IMR-90 (cell line): ENCODE measurements at places on chromosomes 7 and 10. TPM values are rescaled to one million over a fixed set of nuclear protein-coding genes. Genes with fewer than 3 reads are reported as not detected.
A peak's percentile ranks its signal among the peaks of the same experiment; 100 is the strongest.

- no peaks in the 10 kb centered on the region for H3K36me3 ChIP-seq
- no peak for DNase-seq
- H3K4me3 ChIP-seq, result no peak overlapping the region
- H3K27ac ChIP-seq, result no peak overlapping the region
These were observed 14.0 kb upstream of the KPNA7 start for GRCh38 chr7:99221866-99222265.

- DNase-seq, result no peak
- no peaks in the 10 kb centered on the region for H3K4me1 ChIP-seq
- H3K4me3 ChIP-seq, result no peak overlapping the region
- no peaks in the 10 kb centered on the region for H3K36me3 ChIP-seq
These were observed 339.0 kb upstream of the ZMIZ1 start for GRCh38 chr10:78729800-78730199.

GRCh38 chr10:49040601-49041000, 74.7 kb downstream of the VSTM4 start:
- H3K27me3 ChIP-seq, result no peaks in the 10 kb centered on the region
- no peak overlapping the region for H3K4me3 ChIP-seq
- no peak overlapping the region for H3K27ac ChIP-seq
- no peaks in the 10 kb centered on the region for H3K4me1 ChIP-seq

GRCh38 chr7:10412422-10413019, 561.2 kb upstream of the PHF14 start:
- no peaks in the 10 kb centered on the region for H3K27me3 ChIP-seq
- H3K4me3 ChIP-seq, result no peak overlapping the region
- peak; percentile 1 for DNase-seq
- H3K4me1 ChIP-seq, result no peaks in the 10 kb centered on the region
- no peaks in the 10 kb centered on the region for H3K36me3 ChIP-seq

- H3K27ac ChIP-seq, result peak overlapping the region; percentile 76
- no peaks in the 10 kb centered on the region for H3K27me3 ChIP-seq
- H3K36me3 ChIP-seq, result peaks cover 40% of the 10 kb centered on the region
- H3K4me3 ChIP-seq, result no peak overlapping the region
- peaks cover 18% of the 10 kb centered on the region for H3K4me1 ChIP-seq
These were observed 36.2 kb upstream of the NCAPG2 start for GRCh38 chr7:158740657-158741293.

DNA sequence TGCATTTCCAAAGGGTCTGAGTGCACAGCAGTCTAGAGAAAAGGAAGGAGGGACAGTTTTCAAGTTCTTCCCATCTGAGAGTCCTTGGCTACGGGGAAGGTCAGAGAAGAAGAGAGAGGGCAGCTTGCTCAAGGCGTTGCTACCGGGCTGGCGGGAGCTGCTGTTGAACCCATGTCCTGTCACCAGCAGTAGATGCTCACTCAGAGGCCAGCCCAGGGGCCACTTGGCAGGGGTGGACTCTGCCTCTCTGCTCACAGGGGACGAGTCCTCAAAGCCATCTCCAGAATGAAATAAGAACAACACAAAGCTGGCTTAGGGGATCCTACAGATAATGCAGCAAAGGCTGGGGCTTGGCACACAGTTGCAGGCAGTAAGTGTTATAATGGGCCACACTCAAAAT, 231.5 kb downstream of the TNS3 start:
- H3K27me3 ChIP-seq, result no peaks in the 10 kb centered on the region
- peaks cover 31% of the 10 kb centered on the region for H3K36me3 ChIP-seq
- no peaks in the 10 kb centered on the region for H3K4me1 ChIP-seq
- H3K4me3 ChIP-seq, result no peak overlapping the region
- DNase-seq, result no peak

- DNase-seq, result no peak
- no peaks in the 10 kb centered on the region for H3K36me3 ChIP-seq
- peak overlapping the region; percentile 99 for H3K27ac ChIP-seq
- H3K4me1 ChIP-seq, result peaks cover 12% of the 10 kb centered on the region
- peak overlapping the region; percentile 87 for H3K4me3 ChIP-seq
These were observed 734 bp downstream of the PTPN12 start for GRCh38 chr7:77537778-77538280.

- no peaks in the 10 kb centered on the region for H3K27me3 ChIP-seq
- H3K36me3 ChIP-seq, result peaks cover 17% of the 10 kb centered on the region
- peaks cover 3% of the 10 kb centered on the region for H3K4me1 ChIP-seq
- peak overlapping the region; percentile 57 for H3K4me3 ChIP-seq
- peak overlapping the region; percentile 59 for H3K27ac ChIP-seq
- no peak for DNase-seq
These were observed 735 bp downstream of the ZNF394 start for GRCh38 chr7:99499371-99499720.

DNA sequence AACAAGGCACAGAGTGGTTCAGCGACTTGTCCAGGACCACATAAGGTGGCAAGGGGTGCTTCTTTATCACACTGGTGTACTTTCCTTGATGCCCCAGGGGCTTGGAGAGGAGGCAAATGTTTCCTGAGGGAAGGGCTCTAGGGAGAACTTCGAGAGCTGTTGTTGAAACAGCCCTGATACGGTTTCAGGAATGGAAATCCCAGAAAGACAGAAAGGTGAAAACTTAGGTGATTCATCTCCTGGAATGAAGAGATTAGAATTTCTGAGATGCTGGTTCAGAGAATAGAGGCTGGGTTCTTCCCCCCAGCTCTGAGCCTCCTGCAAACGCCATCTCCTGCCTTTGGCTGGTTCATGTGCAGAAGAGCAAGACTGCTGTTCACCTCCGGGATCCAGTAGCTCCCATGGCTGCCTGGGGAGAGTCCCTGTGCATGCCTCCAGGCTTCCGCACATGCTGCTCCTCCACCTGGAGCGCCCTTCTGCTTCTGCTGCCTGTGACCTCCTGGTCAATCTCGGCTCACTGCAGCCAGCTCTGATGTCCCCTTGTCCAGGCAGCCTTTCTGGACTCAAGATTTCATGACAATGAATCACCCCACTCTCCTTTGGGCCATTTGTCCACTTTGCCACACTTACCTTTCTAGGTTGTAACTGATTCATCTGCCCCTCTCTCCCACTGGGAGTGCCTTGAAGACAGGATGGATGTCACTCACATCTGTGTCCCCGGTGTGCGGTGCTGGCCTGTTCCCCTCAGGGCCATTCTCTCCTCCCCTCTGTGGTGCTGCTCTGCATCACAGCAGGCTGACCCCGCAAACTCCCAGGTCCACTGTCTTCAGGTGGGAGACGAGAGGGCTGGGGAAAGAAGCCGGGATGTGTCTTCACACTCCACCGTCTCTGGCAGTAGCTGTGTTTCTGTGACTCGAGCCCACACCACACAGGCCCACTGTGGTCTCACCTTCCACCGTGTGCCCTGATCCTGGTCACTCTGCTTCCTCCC, 3.6 kb upstream of the CDH23 start:
- no peaks in the 10 kb centered on the region for H3K36me3 ChIP-seq
- no peaks in the 10 kb centered on the region; the same call in 1 of the 2 replicates for H3K4me1 ChIP-seq
- no peak overlapping the region for H3K27ac ChIP-seq
- no peak overlapping the region for H3K4me3 ChIP-seq

GIMAP4 gene
- not detected in 2 replicates for polyA plus RNA-seq

IFIT2 gene
- 0.67 and 1.1 TPM in 2 replicates for polyA plus RNA-seq

PKD1L1 gene
- polyA plus RNA-seq, result 0.03 and 0.15 TPM in 2 replicates

UTF1 gene
- not detected in 2 replicates for polyA plus RNA-seq

CC2D2B gene
- not detected in 2 replicates for polyA plus RNA-seq

HOXA11 gene
- polyA plus RNA-seq, result 0.04 and 0.05 TPM in 2 replicates

ZWINT gene
- 47.3 and 56.4 TPM in 2 replicates for polyA plus RNA-seq

OR13A1 gene
- not detected in 2 replicates for polyA plus RNA-seq
